ENCODE measurements at places on chromosomes 4 and X.

GRCh38 chr4:62199291-62199810 lies 999.2 kb downstream of the ADGRL3 start:
- DNase-seq, result no peak

GRCh38 chrX:129961180-129962083 lies 21.0 kb upstream of the BCORL1 start:
- DNase-seq, result peak; percentile 58

GRCh38 chrX:130810561-130810960 lies 92.4 kb downstream of the ENOX2 start:
- no peak for DNase-seq

GRCh38 chr4:90293320-90293719 lies 166.1 kb downstream of the CCSER1 start:
- no peak for DNase-seq

- peak; percentile 8 for DNase-seq
These were observed 113.7 kb upstream of the NEXMIF start for GRCh38 chrX:75038925-75039324.

DNA sequence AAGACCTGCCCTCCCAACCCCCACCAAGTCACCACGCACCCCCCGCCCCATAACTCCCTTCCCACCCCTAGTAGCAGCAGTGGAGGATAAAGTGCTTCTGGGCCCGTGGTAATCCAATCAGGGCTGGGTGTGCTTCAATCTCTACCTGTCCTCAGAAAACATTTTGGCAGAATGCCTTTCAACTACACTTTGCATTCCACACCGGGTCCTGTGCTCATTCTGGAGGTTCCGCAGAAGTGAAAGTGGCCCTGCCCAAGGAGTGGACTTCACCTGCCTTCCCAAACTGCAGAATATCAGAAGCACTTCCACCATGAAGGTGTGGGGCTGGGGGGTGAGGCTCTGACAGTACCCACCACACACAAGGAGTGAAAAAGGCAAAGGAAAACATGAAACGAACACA lies 322.3 kb downstream of the DHX15 start:
- DNase-seq, result no peak

DNA sequence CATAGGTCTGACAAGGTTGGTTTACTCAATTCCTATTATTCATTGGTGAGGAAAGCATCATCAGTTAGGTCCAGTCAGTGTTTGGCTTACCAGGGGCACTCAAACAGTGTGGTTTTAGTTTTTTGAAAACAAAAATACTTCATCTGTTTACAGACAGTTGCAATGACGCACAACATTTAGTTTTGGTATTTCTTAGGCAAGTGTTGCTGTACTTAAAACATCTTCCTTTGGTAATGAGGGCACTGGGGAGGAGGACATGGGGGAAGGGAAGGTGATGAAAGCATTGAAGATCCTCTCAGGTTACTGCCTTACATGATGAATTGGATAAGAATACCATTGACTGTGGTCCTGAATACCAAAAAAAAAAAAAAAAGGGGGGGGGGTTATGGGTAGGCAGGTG lies 93.7 kb upstream of the MAOA start:
- DNase-seq, result peak; percentile 61

- no peak for DNase-seq
These were observed 6.9 kb upstream of the STK32B start for GRCh38 chr4:5044341-5044740.

- no peak for DNase-seq
These were observed 6.9 kb downstream of the LSM6 start for GRCh38 chr4:146182443-146182842.

DNA sequence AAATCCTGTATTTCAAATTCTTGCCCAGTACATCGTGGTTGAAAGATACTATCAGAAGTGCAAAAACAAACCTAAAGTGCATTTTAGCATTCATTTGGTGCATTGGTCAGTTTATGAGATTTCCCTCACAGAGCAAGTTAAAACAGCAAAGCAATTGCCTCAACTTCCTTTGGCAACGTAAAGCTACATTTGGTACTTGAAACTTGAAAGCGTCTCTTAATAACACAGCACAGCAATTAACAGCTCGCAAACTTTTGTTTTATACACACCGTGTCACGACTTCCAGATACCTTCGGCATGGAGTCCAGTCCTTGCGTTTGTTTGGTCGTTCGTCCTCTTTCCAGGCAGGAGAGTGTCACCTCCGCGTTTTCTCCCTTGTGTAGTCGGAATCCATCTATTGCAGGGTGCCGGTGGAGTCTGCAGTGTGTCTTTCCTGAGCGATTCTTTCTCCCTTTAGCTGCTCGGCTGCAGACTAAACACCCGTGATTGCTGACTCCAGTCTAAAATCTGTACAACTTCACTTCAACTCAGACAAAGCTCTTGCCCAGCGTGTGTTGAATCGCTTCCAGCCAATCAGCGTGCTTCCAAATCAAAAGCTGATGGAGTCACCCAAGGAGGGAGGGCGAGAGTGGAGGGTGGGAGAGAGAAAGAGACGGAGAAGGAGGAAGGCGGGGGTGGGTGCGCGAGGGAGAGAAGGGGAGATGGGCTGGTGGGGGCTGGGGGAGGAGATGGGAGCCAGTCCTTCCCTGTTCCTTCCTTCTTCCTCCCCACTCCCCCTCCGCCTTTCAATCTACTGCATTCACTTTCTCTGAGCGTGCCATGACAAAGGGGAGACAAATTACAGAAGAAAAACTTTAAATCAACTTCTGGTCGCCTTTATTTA lies at the start of gene PCDH18:
PCDH18 (minus strand) TSS at position 509 of the 883 bp plus-strand sequence; CDS start at position 103, 406 bp downstream.
- DNase-seq, result peak; percentile 64

DNA sequence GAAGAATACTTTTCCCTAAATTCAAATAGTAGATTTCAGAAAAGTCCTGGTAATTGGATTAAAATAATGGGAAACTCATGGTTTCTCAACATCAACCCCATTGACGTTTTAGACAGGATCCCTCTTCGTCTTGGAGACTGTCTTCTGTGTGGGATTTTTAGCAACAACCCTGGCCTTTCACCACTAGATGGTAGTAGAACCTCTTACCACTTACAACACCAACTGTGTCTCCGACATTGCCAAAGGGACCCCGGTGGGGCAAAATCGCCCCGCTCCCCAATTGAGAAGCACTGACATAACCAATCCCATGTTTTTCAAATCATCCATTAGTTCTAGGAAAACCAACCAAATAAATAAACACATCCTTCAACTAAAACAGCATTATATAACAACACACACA lies 16.9 kb upstream of the ANOS1 start:
- DNase-seq, result peak; percentile 43

- no peak for DNase-seq
These were observed 21.8 kb downstream of the NOP14 start for GRCh38 chr4:2941138-2942036.

GRCh38 chr4:24527371-24527770 lies 57.0 kb downstream of the DHX15 start:
- DNase-seq, result no peak

GRCh38 chr4:127523369-127523768 lies 109.4 kb upstream of the INTU start:
- DNase-seq, result no peak

DNA sequence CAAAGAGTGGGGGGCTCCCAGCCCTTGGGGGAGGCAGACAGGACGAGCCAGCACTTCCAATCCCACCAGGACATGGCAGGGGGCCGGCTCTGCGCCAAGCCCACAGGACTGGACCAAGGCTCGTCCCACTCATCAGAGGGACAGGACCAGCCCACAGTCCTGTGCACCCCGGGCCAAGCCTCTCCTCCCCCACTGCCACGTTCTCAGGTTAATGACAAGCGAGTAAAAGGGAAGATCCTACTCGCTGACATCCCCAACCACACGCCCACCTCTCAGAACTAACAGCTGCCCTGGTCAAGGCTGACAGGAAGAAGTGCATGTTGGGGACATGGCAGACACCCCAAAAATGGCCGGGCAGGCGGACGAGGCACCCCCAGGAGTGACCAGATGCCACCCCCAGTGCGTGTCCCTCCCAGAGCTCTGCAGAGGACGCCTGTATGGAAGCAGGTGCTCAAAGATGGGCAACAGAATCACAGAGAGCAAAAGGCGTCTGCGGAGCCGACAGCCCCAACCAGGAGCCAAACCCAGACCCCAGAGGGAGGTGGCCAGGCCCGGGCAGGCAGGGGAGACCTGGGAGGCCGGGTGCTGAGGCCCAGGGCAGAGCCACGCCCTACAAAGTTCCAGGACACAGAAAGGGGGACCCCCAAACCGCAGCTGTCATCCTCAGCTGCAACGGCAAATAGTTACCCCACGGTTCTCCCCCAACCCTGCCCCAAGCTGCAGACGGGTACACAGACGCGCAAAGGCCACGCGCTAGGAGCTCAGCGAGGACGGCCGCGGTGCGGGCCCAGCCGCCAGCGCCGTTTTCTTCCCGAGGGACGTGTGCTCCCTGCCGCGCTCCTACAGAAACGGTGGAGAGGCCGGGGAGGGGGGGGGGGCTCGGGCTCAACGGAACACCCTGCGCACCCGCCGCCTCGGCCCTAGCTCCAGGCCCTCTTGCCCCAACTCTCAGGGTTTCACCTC lies 1.7 kb downstream of the CTBP1 start:
- DNase-seq, result peak; percentile 11

DNA sequence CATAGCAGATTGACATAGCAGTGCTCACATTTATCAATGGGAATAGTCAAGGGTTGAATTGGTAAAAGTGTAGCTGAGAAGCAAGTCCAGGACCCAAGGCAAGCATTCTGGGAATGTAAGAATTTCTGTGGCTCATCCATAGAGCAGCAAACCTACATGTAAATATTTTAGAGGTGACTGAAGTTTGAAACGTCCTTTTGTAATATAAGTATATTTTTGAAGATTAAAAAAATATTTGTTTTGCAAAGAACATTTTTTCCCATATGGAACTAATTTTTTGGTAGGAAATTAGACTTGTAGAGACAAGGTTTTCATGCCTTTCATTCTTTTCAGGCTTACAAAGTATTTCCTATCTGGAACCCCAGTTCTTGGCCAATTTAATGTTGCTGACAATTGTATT lies 104.0 kb downstream of the TEX13A start:
- DNase-seq, result no peak

GRCh38 chrX:49221868-49222267 lies 11.3 kb downstream of the CACNA1F start:
- no peak for DNase-seq

DNA sequence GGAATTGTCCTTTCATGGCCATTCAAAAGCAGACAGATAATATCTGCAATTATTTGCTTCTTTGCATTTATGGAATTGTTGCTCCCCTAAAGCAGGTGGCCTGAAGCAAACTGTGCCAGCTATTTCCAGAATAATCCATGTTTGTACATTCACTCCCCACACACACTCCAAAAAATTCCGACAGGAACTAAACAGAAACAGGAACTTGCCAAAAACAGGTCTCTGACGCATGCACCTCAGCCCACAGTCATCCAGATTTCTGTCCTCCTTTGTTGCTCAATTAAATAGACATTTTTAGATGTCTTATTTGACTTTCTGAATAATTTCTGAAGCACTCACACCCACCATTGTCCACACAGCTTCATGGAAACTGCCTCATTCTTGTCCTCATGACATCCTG lies 71.5 kb upstream of the EDNRA start:
- DNase-seq, result peak; percentile 22

- DNase-seq, result peak; percentile 85
These were observed 105.9 kb downstream of the CT47B1 start for GRCh38 chrX:120769576-120770341.

GRCh38 chr4:144685911-144686310 lies 40.0 kb downstream of the HHIP start:
- no peak for DNase-seq

DNA sequence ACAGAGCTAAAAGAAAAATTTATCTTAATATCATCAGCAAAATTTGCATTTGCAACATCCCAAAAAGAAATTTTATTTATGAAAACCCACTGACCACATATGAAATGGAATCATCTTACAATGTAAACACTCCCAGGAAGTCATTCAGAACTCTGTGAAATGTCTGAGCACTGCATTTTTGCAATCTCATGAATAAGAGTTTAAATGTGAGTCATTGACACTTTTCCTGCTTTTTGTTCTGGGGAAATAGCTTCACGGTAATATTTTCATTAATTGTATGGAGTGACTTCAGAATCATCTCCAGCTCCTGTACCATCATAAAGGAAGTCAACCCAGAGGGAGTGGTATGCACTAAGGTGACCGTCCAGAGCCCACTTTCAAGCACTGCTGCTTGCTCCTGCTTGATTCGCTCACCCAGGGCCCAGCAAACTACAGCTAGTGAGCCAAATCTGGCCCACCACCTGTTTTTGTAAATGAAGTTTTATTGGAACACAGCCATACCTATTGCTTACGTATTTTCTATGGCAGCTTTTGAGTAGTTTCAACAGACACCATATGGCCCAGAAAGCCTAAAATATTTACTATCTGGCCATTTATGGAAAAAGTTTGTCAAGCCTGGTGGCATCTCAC lies 17.2 kb downstream of the EDNRA start:
- peak; percentile 85 for DNase-seq

DNA sequence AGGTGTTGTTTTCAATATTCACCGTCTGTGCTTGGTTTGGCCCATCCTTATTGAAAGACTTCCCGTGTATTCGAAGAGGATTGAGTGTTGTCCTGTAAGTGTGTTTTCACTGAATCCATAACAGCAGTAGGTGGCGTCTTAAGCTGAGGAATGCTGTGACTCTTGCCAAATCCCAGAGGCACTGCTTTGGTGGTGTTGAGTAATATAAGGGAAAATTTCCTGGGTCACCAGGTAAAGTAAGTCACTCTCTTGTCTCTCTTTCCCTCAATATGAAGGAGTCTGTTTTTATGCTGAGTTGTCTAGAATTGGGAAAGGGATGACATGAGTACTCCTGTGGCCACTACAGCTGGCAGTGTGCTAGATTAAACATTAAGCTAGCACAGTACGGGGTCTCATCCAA lies 146.7 kb upstream of the ZXDB start:
- peak; percentile 54 for DNase-seq

GRCh38 chr4:79174490-79175252 lies 151.2 kb downstream of the NAA11 start:
- DNase-seq, result no peak

DNA sequence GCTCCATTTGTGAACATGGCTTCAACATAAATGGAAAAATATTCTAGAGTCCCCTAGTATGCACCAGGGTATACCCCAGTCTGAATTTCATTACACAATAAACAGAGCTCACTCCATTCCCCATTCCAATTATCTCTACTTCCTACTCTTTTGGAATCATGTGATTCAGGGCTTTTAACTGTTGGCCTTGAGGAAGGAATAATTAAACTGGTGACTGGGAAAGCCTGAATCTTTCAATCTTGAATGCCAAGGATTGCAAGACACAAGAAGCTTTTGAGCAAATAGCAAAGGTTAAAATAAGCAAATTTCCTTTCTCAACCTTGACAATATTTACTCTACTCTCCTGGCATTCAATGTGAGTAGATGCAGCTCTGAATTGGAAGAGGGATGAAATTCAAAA lies 77.5 kb upstream of the INPP4B start:
- DNase-seq, result no peak

DNA sequence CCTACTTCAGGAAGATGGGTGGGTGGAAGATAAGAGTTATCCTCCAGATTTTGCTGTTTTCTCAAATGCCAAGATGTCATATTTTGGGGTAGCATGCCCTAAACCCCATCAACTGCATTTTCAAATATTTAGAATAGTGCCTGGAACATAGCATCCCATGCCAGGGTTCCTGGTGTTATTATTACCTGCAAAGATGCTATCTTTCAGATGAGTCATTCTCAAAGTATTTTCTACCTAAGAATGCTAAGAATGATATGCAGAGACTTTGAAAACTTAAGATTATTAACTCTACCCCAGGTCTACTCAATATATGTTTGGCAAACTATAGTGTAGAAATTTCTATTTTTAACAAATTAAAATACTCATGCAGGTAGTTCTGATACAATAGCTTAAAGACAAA lies 934.3 kb upstream of the SLIT2 start:
- DNase-seq, result no peak

- no peak for DNase-seq
These were observed 258.6 kb downstream of the FAT4 start for GRCh38 chr4:125573368-125573767.

GRCh38 chr4:11566444-11567022 lies 137.8 kb upstream of the HS3ST1 start:
- DNase-seq, result peak; percentile 37

Measured in MCF 10A (cell line).